Spleen (tissue), 13 donors: ENCODE measurements at places on chromosomes 5 and 9. TPM values are rescaled to one million over a fixed set of nuclear protein-coding genes. Genes with fewer than 3 reads are reported as not detected.

- no peak for DNase-seq
Observed at GRCh38 chr5:83590966-83591365, 119.4 kb downstream of the VCAN start.

DNA sequence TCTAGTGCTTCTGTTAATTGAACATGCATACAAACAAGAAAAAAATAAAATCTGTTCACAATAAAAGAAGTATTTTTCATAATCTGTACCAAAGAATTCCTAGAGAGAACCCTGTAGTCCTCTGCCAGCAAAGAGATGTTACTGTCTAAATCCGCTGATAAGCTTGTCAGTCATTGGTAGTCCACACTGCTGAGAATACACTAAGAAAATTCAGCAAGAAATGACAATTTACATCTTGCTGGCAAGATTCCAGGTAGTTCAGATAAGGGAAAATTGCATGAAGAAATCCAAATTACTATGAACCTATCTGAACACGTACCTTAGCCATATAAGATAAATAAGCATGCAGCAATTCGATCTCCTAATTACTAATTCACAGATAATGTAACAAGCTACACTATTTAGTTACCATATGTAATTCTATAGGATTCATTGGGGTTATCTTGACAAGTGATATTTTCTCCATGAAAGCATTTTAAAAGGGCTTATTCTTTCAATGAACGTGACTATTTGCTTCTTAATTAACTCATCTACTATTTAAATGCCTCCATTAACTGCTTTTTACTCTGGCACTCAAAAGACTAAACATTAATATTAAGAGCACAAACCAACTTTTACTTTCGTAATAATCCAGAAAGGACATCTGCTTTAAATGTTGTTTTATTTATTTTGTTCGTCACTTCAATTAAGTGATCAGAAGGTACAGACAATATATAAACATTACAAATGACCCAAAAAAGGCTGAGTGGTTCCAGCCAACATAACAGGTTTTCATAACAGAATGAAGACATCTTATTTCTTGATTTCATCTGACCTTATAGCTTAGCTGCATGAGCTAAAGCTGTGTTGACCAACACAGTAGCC, 9.7 kb downstream of the MPDZ start:
- no peak for DNase-seq

The TNFSF15 gene
- total RNA-seq, result 0.73 TPM

DNA sequence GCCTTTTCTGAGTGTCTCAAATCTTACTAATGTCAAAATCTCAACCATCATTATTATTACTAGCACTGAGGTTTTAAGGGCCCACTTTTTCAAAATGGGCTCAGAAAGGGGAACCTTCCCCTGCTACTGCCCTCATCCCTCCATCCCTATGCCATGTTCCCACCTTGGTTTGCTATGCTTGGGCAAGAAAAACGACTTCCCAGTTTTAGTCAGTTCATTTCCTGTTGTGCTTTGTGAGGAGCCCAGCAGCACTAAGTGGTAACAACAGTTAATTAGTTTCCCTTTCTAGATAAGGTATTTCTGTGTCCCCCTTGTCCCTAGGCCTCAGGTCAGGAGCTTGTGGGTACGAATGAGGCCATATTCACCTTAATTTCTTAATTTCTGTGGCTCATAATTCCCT, 595.2 kb downstream of the RAB3C start:
- DNase-seq, result no peak

The PRUNE2 gene
- total RNA-seq, result 23.6 TPM

- no peak for DNase-seq
Observed at GRCh38 chr5:35832762-35833161, 23.9 kb upstream of the IL7R start.

DNA sequence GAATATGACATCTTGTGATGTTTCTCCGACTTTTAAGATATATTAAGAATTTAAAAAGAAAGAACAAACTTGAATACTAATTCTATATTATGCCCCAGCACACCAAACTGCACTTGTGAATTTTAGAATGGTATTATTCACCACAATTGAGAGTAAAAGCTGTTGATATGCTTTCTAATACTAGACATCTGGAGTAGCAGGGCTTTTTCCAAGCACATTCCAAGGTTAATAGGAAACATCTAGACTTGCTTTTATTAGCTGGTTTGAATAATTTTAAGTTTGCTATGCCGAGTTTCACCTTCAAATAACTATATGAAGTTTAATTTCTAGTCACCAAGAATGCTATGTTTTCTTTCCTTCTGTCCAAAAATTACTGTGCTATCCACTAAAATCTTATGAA, 13.5 kb downstream of the NREP start:
- DNase-seq, result no peak

GRCh38 chr5:34584165-34584564, 72.0 kb upstream of the RAI14 start:
- DNase-seq, result no peak

The SIT1 gene
- total RNA-seq, result 40.4 TPM

DNA sequence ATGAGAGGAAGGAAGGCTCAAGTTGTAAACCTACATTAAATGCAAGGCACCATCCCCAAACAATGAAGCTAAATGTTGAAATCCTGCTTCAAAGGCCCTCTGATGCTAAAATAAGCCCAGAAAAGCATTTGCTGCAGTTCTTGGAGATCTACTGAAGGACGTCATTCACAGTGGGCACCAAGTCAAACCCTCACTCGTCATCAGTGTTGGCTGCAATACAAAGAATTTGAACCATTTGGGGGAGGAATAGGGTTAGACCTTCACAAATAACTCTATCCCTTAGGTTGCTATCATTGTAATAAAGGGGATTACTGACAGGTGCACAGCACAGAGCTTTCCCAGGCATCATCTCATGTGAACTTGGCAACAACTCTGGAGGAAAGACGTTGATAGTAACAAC, 9.3 kb upstream of the MEGF9 start:
- DNase-seq, result no peak

DNA sequence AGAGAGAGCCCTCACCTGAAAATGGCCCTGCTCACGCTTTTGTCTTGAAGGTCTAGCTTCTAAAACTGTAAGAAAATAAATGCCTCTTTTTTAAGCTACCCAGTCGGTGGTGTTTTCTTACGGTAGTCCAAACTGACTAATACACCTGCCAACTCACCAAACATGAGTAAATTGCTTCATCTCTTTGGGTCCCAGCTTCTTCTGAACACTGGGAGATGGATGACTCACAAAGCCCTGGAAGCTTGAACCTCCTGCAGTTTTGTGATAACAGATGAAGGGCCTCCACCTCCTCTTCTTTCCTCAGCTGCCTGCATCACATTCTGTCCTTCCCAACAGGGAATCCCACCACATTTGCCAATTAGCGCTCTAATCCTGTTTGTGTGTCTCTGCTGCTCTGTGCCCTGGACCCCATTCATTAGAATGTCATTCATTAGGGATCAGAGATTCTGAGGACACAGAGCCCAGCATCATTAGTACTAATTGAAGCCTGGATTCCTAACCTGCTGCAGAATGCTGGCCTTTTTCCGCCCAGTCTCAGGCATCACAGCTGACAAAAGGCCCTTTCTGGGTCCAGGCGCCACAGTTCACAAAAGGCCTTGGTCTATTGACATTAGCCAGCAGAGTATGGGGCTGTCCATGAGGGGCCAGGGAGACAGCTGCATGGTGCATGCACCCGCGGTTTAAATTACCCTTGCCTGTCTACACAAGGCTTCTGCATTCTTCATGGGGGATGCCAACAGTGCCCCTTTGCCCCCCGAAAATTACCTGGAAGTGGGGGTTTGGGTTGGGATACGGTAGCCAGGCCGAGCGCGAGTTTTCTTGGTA, 349.3 kb downstream of the SEMA5A start:
- DNase-seq, result no peak

The ECSCR gene
- total RNA-seq, result 18.6 TPM

DNA sequence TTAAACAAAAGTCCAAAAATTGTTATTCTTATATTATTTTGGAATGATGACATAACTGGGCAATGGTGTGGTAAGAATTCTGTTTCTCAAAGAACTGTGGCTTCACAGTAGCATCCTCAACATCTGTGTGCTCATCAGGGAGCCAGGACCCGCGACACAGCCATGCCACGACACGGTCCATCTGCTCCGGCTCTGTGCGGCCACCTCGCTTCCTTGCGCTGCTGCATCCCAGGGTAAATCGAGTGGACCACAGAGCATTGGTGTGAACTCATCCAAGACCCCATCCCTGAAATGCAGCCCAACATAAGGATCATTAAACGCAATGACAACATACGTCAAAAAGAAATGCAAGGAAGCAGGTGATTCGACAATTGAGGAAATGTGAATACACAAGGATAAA, 15.3 kb downstream of the WHRN start:
- DNase-seq, result no peak

GRCh38 chr5:14699807-14700400, 35.4 kb downstream of the OTULIN start:
- DNase-seq, result no peak
